Stimulated activated CD8-positive, alpha-beta memory T cell treated with anti-CD3 and anti-CD28 coated beads, Interleukin-15, amount 100 ng/mL, for 24 hours (primary cell): ENCODE measurements at places on chromosomes 2 and 18.

GRCh38 chr2:74312913-74313312 lies 30.3 kb downstream of the SLC4A5 start:
- DNase-seq = no peak

GRCh38 chr2:25184254-25184653 lies 15.9 kb upstream of the POMC start:
- DNase-seq = no peak

DNA sequence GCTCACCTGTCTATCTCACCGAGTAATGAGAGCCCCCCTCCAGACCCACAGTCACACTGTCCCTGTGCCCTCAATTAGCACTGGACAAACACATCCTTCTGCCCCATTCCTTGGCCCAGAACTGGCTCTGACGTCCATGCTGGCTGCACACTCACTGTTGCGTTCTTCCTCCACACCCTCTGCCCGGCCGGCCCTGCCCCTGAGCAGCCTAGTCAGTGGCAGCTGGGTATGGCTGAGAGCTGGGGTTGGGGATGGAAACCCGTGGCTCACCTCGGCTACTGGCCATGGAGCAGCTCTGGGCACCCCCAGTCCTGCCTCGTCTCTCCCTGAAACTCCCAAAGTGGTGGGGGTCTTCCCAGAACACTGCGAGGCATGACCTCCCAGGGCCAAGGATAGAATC lies 6.5 kb upstream of the UCN start:
- no peak for DNase-seq

DNA sequence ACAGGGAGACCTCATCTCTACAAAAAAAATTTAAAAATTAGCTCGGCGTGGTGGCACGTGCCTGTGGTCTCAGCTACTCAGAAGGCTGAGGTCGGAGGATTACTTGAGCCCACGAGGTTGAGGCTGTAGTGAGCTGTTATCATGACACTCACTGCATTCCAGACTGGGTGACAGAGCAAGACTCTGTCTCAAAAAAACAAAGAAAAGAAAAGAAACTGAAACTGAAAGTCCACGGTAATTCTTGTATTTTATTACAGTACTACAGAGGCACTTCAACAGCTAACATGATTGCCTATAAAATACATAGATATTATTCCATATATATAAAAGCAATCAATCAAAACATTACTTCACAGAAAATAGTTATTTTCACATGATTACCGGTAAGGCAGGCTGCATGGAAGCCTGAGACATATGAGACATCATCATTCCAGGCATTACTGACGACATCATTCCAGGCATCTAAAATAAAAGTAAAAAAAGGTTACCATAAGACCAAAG lies 23.1 kb downstream of the PRPF40A start:
- DNase-seq = no peak

GRCh38 chr2:33246432-33246831 lies 230.0 kb upstream of the RASGRP3 start:
- DNase-seq = no peak

- no peak for DNase-seq
Measured at GRCh38 chr2:23034996-23035395, 350.0 kb upstream of the KLHL29 start.

DNA sequence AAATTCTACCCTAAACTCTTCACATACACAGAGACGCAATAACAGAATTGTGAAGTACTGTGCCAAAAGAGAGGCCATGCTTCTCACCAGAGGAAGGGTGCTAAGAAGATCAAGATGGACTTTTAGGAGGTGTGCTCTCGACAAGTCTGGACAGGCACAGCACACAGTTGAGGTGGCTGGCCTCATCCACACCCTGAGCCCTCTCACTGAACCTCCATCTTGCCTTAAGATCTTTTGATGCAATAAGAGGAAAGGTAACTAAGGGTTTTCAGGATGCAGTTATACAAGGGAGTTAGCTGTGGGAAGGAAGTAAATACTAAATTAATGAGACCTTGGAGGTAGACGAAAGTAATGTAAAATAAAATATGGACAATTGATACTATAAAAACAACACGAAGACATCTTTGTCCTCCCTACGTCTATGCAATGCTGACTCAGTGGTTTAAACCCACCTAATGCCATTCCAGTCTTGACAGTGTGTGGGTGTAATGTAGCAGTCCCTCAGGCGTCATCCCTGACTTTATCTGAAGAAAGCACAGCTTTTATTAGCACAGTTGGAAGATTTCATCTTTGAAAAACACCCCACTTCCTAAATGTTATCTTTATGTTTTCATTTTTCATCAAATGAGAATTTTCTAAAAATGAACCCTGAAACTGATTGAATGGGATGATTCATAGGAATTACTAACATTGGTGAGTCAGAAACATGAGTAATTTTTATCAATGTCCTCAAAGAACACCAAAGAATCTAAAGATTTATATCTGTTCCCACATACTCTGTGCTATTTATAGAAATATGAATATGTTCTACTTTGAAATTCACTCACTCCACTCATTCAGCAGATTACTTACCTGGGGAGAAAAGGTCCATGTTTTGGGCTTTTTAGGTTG lies 34.0 kb upstream of the MALL start:
- no peak for DNase-seq

DNA sequence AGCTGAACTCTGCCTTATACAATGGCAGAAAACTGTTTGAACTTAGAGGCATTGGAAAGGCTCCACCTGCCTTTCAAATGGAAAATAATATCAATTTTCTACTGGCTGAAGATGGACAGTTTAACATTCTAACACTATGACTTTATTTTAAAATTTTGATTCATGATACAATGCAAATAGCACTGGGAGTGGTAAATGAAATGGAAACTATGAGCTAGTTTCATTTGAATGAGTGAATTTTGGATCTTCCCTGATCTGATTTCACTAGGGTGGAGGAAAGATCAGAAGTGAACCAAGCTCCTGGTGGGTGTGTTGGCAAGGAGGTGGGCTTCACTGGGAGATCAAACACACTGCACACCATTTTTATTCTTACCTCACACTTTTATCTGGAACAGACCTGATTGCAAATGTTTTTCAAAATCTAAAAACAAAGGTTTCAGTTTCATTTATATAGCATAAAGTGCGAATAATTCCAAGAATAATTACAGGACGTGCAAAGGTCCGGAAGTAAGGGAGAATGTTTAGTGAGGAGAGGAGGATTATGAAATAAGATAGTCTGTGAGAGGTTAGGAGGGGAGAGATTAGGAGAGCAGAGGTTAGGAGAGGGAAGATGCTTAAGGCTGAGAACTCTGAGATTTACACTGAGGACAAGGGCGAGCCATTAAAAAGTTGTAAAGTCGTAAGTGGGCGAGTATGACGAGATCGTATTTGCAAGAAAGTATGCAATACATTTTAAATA lies 18.6 kb upstream of the MBP start:
- DNase-seq = no peak

GRCh38 chr2:12556762-12557161 lies 160.0 kb upstream of the TRIB2 start:
- DNase-seq = no peak

DNA sequence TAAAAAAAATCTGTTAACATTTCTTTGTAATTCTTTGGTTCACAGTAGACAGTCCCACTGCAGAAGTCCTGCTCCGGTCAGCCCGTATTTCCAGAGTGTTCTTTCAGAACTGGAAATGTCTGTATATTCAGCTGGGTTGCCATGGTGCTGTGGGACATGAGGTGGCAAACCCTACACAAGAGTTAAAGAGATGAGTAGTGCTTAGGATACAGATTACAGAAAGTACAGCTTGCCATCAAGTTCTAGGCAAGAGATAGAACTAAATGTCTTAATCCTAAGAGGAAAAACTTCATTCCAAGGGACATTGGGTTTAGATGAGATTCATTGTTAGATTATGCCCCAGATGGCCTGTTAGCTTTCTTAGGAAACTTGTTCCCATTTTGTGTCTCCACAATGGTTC lies 60.1 kb downstream of the FMNL2 start:
- DNase-seq = no peak

DNA sequence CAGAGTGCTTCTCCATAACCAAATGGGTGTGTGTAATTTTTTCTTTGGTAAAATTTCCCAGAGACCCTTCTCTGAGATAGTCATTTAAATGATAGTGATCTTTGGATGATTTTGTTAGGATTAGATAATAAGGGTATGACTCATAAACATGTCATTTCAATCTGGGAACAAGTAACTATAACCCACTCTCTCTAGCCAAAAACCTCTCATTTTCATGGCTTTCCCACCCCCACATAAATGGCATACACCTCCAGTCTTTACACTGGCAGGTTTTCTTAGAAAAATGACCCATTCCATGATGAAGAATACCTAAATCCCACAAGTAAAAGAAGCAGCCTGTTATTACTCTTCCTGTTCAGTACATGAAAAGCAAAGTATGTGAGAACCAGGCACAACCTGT lies 572.0 kb upstream of the ZEB2 start:
- DNase-seq = no peak

- DNase-seq = no peak
Measured at GRCh38 chr18:63286926-63287325, 32.6 kb downstream of the BCL2 start.

- DNase-seq = no peak
Measured at GRCh38 chr2:172261292-172261691, 158.6 kb upstream of the DLX2 start.

DNA sequence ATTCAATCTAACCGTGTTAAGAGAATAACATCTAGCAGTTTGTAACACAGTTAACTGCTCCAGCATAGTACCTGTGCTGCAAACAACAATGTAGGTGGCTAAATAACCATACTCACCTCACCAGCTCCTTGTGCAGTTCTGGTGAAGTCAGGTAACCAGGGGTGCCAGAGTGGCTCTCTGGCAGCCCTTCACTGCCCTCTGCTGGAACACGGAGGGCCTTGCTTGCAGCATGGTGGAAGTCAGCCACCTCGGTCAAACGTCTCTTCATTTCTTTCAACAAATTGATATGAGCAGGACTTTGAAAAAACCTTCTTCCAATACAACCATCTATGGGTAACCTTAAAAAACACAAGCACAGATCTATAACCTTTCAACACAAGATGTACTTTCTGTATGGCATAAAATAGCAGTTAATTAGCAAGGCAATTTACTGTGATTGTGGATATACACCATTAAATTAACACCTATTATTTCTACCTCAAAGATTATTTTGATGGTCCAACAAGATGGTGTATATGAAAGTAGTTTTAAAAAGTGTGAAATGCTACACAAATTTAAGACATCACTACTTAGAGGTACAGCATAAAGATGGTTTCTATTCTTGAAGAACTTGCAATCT lies 56.6 kb downstream of the EPG5 start:
- peak; percentile 29 for DNase-seq

GRCh38 chr2:236781933-236782816 lies 212.6 kb downstream of the ACKR3 start:
- no peak for DNase-seq

GRCh38 chr2:41127351-41127750 lies 675.5 kb upstream of the SLC8A1 start:
- no peak for DNase-seq

GRCh38 chr2:17813742-17814473 lies 2.4 kb upstream of the MSGN1 start:
- DNase-seq = no peak

- DNase-seq = no peak
Measured at GRCh38 chr2:19209575-19210341, 148.7 kb downstream of the OSR1 start.

- DNase-seq = no peak
Measured at GRCh38 chr2:127225186-127225960, 5.3 kb upstream of the CYP27C1 start.

DNA sequence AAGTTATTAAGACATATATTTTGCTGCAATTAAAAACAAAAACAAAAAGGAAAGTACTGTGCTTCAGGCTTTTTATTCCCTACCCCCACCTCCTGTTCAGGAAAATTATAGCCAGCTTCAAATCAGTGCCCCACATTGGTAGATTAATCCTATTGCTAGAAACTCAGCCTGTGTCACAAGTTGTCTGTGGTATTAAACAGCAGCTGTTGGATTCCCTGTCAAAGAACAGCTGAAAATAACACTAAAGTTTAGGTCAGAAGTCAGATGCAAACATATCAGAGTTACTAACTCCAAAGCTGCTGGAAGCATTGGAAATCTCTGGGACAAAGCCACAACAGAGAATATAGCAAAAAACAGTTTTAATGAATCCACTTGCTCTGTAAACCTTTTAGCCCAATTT lies 818 bp upstream of the CCDC141 start:
- DNase-seq = no peak

- no peak for DNase-seq
Measured at GRCh38 chr2:105425936-105426625, 27.2 kb upstream of the FHL2 start.

GRCh38 chr2:86617153-86617552 lies 6.5 kb downstream of the RNF103 start:
- DNase-seq = no peak
